ENCODE measurements at places on chromosomes 3 and 15. TPM values are rescaled to one million over a fixed set of nuclear protein-coding genes. Genes with fewer than 3 reads are reported as not detected.

NAA50 gene
- polyA plus RNA-seq = 27.8 TPM

HESX1 gene
- 0.76 TPM for polyA plus RNA-seq

FBN1 gene
- polyA plus RNA-seq = 23.4 TPM

PGBD4 gene
- 0.63 TPM for polyA plus RNA-seq

CLDN18 gene
- polyA plus RNA-seq = 31.4 TPM

ARNT2 gene
- polyA plus RNA-seq = 2.0 TPM

KCNH8 gene
- 0.06 TPM for polyA plus RNA-seq

SIDT1 gene
- 4.1 TPM for polyA plus RNA-seq

ZIC1 gene
- polyA plus RNA-seq = under 0.01 TPM

HOMER2 gene
- 7.9 TPM for polyA plus RNA-seq

MOBP gene
- 0.10 TPM for polyA plus RNA-seq

GOLGA8O gene
- 0.22 TPM for polyA plus RNA-seq
